ENCODE measurements at places on chromosomes 13 and 19.

- no peak for DNase-seq
These were observed 1.4 kb downstream of the TMEM272 start for GRCh38 chr13:51843529-51843928.

DNA sequence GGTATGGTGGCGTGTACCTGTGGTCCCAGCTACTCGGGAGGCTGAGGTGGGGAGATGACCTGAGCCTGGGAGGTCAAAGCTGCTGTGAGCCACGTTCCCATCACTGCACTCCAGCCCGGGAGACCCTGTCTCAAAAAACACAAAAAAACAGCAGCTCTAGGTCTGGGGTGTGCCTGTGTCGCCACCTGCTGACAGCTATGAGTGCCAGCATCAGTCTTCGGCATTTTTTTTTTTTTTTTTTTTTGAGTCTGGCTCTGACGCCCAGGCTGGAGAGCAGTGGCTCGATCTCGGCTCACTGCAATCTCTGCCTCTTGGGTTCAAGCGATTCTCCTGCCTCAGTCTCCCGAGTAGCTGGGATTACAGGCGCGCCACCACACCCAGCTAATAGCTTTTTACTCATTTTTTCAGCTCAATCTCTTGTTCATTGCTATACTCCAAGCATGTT, 10.1 kb downstream of the AP2S1 start:
- peak; percentile 86 for DNase-seq

DNA sequence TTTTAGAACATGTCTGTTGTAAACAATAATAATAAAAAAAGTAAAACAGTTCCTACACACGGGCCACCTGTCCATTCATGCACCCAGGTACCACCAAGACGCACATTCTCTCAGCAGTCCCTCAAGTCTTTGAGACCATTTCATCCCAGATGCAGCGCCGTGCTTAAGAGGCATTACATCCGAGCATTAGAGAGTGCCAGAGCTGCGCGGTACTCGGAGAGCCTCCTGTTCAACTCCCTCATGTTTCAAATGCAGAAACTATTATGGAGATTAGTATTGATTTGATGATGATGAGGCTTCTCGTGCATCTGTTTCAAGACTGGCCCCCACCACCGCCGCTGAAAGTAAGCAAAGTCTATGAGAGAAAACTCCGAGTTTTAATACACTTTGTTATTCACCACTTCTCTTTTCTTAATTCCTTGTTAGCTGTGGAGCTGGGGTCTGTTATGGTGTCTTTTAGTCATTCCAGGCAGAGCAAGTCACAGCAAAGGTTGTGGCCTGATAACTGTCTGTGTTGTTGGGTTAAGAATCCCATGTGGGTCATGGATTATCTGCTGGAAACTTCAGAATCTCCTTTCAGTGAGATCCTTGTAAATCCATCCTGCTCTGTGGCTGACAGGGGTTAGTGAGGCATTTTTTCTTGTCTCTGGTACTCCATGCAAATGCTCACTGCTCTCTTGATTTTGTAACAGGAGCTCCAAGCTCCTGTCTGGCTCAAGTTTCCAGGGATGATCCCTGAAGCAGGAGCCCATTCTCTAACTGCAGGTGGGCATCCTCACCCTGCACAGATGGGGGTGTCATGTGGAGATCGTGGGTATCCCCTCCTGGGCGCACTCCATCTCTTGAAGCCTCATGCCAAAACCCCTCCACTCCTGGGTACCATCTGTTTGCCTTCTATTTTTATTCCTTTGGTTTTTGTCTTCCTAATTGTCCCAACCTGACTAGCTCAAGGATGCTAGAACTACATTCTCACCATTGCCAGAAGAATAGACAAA, 74.9 kb upstream of the MTIF3 start:
- no peak for DNase-seq

DNA sequence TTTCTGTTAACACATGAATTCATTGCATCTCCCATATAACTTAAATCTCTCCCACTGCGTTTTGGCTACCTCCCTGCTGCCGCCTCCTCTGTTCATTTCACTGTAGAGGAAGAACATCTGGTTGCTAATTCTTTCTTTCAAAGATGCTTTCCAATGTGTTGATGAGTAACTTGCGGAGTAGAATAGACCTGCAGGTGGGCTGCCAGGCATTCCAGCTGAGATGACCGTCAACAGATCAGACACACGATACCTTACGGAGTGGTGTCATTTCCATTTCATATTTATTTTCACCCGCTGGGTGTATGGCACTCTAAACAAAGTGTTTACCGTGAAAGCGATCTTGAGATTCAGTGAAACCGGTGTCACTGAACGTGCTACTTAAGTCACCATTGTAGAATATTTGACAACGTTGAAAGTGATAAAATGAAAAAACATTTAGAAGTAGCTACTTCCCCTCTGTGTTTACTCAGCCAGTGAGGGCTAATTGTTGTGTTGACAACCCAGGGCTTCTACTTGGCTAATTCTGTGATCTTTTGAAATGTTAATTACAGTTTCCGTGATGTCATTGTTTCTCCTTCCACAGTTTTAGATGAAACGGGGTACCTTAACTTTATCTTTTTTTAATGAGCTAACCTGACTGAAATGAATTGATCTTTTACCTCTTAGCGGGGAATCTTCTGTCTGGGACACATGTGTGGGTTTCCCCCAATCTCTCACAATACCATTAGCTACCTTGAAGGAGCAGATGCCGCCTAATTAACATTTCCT, 228.5 kb upstream of the ARGLU1 start:
- DNase-seq, result no peak

DNA sequence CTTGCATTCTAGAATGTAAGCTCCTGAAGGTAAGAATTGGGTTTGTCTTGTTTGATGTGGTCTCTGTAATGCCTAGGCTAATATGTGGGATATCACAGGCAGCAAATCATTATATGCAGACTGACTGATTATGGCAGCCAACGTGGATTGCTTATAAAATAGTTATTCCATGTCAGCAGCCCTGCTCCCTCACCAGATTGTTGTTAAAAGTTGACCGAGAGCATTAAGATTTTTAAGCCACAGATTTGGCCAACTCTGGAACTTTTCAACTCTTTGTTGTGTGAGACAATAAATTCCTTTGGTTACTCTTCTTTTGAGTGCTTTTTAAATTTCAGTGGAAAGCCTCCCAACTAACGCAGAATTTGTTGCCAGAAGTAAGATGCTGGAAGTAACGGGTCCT, 92.6 kb upstream of the FAM216B start:
- DNase-seq, result no peak

- peak; percentile 91 for DNase-seq
These were observed 809 bp downstream of the MYO1F start for GRCh38 chr19:8576273-8576993.

DNA sequence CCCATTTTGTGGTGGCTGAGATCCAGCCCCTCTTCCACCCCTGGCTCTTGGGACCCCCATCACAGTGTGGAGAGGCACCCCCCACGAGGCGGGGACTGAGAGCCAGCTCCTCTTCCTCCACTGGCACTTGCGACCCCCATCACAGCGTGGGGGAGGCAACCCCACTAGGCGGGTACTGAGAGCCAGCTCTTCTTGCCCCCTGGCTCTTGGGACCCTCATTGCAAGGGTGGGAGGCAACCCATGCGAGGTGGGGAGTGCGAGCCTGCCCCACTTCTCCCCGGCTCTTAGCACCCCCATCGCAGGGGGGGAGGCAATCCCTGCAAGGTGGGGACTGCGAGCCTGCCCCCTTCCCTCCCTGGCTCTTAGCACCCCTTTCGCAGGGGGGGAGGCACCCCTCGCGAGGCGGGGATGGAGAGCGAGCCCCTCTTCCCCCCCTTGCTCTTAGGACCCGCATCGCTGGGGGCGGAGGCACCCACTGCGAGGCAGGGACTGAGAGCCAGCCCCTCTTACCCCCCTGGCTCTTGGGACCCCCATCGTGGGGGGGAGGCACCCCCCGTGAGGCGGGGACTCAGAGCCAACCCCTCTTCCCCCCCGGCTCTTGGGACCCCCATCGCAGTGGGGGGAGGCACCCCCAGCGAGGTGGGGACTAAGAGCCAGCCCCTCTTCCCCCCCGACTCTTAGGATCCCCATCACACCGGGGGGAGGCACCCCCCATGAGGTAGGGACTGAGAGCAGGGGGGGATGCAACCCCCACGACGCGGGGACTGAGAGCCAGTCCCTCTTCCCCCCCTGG, 364.6 kb upstream of the SPRY2 start:
- DNase-seq, result no peak

GRCh38 chr13:51643882-51644281, 59.6 kb downstream of the WDFY2 start:
- DNase-seq, result peak; percentile 24

DNA sequence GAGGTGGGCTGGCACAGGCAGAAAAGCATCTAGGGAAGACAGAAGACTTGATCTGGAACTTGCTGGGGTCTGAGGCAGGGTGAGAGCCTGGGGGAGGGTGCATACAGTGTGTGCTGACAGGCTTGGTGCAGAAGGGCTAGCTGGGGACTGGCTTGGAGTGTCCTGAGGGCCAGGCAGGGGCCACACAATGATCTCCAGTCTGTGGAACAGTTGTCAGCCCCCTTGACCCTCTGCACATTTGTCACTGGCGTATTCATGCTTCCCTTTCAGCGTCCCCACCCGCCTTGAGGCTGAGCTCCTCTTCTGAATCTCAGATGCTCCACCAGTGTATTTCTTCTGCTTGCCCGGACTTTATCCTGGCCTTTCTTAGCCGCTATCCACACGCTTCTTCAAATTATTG, 2.8 kb upstream of the MICU2 start:
- DNase-seq, result no peak

DNA sequence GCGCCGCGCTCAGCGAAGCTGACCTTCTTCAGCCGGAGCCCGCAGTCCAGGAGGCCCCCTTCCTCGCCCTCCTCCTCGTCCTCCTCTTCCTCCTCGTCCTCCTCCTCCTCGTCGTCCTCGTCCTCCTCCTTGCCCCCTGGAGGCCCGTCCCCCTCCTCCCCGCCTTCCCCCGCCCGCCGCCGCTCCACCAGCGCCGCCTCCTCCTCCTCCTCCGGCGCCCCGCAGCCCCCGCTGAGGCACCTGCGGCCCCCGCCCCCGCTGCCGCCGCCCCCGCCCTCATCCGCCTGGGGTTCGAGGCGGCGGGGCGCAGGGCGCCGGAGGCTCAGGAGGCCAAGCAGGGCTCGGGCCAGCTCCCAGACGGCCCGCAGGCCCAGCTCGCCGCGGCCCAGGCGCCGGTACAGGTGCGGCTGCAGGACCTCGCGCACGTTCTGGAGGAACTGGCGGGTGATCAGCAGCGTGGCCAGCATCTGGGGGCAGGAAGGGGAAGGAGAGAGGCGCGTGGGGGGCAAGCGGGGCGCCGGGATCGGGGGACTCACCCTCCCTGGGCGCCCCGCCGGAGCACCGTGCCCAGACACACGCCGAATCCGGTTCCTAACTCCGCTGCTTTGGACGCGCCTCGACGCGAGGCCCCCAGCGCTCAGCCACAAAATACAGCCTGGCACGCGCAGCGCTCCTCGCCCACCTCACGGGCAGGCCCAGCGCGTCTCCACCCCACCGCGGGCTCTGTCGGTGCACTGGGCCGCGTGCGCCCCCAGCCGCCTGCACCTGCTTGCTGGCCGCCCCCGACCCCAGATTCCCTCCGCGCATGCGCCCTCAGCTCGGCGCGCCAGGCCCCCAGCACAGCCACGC, 5.9 kb downstream of the ANO8 start:
- DNase-seq, result no peak

DNA sequence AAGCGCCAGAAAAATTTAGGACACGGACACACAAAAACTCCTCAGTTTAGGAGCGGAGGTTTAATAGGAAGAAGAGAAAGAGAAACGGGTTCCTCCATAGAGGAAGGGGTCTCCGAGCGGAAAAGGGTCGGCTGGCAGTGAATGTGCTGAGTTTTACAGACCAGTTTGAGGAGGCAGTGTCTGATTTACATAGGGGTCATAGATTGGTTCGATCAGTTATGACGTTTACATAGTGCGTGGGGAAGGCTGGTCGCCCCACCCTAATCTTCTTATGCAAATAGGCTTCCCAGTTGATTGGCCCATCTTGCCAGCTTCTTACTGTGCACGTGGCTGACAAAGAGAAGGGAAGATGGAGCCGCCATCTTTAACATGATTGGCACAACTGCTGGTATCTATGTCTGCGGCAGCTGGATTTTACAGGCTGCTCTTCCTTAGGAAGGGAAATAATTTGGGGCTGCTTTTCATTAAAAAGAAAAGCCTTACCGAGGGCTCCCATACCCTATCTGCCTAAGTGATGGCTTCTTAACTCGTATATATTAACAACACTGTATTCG, 1.2 kb upstream of the ZNF225 start:
- peak; percentile 89 for DNase-seq

DNA sequence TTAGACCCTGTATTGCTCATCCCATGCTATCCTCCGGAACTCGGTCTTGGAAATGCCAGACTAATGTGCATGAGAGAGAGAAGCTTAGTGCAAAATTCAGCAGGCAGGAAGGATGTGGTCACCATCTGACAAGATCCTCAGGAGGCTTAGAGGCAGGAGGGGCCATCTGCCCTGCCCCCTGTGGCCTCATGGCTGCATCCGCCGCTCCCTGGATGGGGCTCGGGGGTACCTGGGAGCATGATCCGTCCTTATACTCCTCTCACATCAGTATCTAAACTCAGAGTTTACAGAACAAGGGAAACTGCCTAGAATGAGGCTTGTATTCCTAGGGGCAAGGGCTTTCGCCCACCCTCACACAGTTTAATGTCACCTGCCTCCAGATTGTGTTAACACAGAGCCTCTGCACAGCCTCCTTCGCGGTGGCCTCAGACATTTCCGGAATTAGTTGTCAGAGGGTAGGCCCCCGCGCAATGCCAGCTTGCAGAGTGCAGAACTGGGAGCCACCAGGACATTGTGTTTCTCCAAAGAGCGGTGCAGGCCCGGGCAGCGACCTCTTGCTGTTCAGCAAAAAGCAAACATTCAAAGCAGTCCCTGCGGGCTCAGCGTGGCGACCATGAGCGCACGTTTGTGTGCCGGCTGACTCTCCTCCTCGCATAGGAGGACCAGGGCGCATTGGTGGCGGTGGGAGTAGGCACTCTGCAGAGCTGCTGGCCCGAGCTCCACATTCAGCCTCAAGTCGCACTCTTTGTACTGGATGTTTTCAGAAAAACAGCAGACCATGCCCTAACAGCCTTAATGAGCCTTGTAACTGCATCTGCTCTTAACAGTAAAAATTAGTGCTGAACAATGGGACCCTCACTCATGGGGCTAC, 39.1 kb downstream of the GPR12 start:
- peak; percentile 86 for DNase-seq

DNA sequence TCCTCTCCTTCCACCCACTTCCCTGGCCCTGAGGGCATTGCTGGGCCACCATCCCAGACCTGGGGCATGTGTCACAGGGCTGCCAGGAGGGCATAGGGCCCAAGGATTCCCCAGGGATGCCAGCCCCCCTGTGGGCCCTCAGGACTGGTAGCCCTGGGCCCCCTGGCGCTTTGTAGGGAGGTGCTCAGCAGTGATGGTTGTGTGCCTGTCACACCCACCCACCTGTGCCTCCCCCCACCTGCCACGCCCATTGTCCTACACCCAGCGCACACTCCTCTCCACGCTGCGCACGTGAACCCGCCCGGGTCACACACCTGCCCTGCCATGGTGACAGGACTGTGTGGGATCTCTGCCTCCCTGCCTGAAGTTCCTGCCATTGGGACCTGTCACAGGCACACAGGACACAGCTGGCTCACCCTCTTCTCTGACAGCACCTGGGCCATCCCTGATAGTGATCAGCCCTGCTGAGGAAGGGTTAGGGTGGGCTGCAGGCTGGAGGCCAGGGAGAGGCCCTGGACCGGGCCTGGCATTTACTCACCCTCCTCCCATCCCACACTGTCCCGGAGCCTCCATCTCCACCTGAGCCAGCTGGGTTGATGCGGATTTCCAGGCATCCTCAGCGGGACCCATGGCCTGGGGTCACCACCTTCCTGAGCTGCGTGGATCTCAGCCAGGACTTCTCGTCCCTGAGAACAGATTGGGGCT, 23.9 kb downstream of the WTIP start:
- no peak for DNase-seq

All from hematopoietic multipotent progenitor cell treated with erythropoietin and hydrocortisone succinate and interleukin-3 and kit ligand, for 4 days (in vitro differentiated cells).